ENCODE measurements at places on chromosomes 7 and 10.

DNA sequence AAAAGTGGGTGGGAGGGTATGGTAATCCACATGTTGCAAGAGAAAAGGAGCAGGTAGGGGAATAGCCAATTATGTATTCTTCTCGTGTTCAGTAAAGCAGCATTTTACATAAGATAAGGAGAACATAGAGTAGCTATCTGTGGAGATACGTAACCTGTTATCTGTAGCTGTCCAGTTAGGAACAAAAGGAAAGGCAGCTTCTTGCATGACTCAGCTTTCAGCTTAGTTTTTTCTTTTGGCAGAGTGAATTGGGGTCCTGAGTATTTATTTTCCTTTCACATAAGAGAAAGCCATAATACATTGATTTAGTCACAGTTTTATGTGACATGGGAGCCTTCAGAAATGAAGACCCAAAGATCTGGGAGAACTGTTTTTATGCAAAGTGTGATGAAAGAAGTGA lies 116.7 kb upstream of the IMMP2L start:
- DNase-seq, result no peak

GRCh38 chr10:35217455-35217854 lies 90.8 kb downstream of the CREM start:
- no peak for DNase-seq

GRCh38 chr7:113285411-113285810 lies 167.1 kb upstream of the SMIM30 start:
- no peak for DNase-seq

- no peak for DNase-seq
Observed at GRCh38 chr10:60137292-60137992, 231.1 kb upstream of the CCDC6 start.

DNA sequence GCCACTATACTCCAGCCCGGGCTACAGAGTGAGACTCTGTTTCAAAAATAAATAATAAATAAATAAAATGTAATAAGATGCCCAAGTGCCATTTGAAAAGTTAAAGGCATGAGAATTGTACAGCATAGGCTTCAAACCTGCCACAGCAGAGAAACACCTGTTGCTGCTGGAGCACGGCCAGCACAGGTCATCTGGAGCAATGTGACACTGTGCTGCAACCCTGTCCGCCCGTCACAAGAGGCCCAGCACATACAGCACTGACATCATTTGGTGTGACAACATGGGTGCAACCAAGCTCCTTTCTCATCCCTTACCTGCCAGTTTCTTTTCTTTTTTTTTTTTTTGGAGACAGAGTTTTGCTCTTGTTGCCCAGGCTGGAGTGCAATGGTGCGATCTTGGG lies 1.3 kb downstream of the RFC2 start:
- no peak for DNase-seq

DNA sequence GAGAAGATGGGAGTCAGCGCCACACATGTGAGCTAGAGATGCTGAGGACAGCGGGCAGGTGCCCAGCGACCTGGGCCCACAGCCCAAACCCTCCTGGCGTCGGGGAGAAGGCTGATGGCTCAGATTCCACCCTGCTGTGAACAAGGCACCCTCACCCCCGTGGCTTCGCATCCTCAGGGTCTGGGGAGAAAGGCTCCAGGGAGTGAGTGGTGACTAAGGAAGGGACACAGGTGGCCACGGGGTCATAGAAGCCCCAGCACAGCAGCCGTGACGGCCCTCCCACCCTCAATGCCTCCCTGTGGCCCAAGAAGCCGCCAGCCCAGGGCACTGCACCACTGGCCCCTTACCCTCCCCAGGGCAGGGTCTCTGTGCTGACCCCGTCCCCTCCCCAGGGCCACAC lies 19.6 kb downstream of the INTS1 start:
- no peak for DNase-seq

GRCh38 chr7:120053390-120053961 lies 219.5 kb upstream of the KCND2 start:
- peak; percentile 47 for DNase-seq

GRCh38 chr10:132229834-132230556 lies 43.2 kb downstream of the DPYSL4 start:
- DNase-seq, result no peak

DNA sequence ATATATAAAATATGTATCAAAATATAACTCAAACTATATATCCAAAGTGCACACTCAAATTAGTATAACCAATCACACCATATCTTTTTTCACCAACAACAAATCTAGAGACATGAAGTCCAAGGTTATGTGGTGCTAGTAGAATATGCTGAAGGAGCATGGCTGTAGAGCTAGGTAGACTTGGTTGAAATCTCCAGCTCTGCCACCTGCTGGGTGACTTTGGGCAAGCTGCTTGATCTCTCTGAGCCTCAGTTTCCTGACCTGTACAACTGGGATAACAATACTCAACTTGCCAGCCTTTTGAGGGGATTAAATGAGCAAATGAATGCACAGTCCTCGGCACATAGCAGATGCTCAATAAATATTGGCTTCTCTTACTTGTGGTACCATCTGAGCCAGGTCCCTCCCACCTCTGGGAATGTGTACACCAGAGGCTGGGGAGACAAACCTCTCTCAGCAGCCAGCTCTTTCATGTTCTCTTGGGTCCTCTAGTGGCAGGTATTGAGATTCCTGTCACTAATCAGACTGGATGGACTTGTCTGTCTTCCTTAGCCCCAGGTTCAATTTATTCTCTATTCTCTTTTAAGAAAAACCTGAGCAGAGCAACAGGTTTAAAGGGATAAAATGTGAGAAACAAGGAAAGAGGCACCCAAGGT lies 94.3 kb upstream of the PDE1C start:
- no peak for DNase-seq

DNA sequence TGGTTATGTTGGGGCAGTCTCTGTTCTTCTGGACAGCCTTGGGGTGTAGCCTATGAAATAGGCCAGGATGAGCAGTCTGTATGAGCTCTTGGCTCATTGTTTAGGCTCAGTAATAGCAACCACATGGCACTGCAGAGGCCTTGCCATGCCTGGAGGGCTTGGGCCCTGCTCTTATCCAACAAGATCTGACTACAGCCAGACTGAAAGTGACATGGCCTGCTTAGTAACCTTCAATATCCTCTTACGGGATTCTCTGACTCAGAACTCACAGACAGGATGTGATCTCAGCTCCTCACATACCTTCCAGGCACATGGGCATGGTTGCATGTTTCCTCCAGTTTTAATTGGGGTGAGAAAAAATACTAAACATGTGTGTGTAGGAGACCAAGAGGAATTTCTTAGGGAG lies 289.3 kb downstream of the PTEN start:
- DNase-seq, result peak; percentile 68

GRCh38 chr7:25012254-25012653 lies 32.3 kb upstream of the OSBPL3 start:
- no peak for DNase-seq

DNA sequence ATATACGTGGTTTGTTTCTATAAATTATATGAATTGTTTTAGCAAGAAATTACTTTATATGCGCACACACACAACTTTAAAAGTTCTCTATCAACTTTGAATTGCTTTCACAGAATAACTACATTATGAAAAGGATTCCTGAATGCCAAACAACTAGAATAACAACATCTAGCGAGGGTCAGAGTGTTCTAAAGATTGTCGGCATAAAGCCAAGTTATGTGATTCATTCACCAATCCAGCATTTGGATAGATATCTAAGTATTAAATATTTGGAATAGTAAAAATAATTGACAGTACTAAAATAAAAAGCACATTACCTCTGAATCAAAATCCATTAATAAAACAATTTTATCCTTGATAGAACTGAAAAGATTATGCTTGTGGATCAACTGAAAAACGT lies 125.3 kb upstream of the AMPH start:
- no peak for DNase-seq

GRCh38 chr10:15237351-15237750 lies 68.9 kb upstream of the NMT2 start:
- peak; percentile 16 for DNase-seq

- DNase-seq, result no peak
Observed at GRCh38 chr10:122856902-122857301, 11.2 kb upstream of the CUZD1 start.

GRCh38 chr10:93501650-93502049 lies 5.2 kb downstream of the CEP55 start:
- no peak for DNase-seq

- DNase-seq, result no peak
Observed at GRCh38 chr7:91847876-91848588, 32.5 kb downstream of the MTERF1 start.

DNA sequence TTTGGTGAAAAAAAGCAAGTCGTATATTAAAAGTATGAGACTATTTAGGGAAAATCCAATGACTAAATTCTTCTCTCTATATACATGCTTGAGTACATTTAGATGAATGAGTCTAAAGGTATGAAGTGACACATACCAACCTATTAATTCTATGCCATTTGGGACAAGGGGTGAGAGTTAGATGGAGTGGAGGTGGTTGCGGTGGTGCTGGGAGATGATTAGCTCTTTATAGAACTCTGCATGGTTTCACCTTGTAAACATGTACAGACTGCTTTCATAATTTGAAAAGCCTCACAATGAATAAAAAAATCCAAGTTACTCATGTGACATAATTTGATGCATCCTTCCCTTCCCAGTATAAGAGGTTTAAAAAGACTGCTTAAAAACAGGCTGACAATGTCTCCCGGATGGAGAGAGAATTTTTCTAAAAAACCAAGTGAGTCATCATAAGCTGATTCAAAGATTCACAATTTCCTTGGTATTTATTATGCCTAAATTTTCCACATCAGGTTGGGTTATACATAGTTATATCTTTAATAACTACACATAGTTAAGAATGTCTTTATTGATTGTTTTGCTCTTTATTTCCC lies 572.8 kb downstream of the REEP3 start:
- no peak for DNase-seq

DNA sequence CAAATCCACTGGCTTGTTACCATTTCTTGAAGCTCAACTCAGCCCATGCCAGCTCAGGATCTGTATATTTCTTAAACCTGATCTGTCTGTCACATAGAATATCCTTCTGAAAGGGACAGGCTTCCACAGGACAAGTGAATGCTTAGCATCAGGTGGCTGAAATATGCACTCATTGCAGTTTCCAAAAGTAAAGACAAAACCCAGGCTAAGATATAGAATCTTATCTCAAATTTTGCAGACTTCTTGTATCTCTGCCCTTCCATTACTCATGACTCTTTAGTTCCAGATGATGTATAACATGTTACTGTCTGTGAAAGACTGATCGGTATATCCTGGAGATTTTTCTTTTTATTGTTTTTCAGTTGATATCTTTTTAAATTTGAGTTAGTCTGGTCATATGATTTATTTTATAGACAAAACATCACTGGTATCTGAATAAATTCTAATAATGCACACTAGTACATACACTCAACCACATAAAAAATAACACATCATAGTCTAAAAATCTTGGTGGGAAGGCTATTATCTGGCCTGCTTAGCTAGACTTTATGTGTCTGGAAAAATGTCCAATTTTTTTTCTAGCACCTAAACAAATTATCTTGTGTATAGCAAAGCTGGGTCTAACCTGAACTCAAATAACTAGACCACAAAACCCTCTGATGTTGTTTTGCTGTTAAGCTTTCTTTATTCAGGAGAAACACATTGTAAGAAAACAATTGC lies 182.6 kb downstream of the ADAM12 start:
- DNase-seq, result no peak

DNA sequence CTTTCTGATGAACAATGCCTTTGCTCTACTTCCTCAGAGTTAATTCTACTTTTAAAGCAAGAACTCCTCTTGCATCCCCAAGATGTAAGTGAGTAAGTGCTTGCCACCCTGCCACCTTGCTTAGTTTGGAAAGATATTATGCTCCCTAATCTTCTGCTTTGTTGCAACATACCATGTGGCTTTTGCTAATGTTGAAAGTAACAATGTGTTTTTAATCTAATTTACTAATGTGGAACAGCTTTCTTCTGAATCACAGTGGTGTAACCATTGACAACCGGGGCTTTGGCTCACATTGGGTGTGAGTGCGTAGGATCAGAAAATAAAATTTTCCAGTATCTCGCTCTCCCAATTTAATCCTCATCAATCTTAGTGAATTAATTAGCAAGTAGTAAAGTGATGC lies 254.1 kb upstream of the PTER start:
- DNase-seq, result no peak

DNA sequence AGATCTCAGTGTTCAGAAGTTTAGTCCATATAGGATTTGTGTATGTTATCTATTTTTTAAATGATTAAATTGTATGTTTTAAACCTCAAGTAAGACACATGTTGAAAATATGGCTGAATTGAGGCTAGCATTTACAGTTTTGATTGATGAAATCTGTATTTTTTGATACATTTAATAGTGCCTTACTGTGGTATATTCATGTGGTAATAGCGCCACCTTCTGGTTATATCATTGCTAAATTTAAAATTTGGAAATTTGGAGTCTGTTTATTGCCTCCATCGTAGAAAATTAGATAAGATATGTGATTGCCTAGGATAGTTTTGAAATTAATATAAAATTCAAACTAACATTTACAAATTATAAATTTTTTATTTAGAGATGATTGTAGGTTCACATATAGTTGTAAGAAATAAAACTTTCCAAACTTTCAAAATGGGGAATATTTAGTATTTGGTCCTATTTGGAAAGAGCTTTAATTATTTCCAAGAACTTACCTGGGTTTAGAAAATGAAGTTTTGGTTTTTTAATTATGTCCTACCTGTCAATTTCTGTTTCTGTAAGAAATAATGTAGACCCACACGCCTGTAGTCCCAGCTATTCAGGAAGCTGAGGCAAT lies 19.1 kb upstream of the ARMS2 start:
- no peak for DNase-seq

GRCh38 chr7:149194799-149195179 lies 557 bp upstream of the ZNF282 start:
- no peak for DNase-seq

GRCh38 chr10:117616179-117616578 lies 73.6 kb downstream of the EMX2 start:
- no peak for DNase-seq

GRCh38 chr10:3780771-3781467 lies 4.1 kb downstream of the KLF6 start:
- no peak for DNase-seq

DNA sequence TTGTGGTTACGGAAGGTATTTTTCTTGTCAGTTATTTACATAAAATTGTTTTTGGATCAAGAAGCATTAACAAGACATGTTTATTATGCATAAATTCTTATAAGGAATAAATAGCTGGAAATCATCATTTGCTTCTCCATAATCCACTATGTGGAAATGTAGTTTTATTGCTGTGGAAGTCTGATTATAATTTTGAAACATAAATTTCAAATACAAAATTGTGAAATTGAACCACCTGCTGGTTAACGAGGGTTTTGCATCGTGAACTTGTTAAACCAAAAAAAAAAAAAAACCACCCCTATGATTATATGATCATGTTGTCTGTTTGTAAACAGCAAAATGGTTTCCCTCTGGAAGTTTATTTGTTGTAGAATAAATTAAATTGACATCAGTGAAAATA lies 25.9 kb downstream of the ABRAXAS2 start:
- DNase-seq, result no peak

- peak; percentile 75 for DNase-seq
Observed at GRCh38 chr7:80942261-80943041, 23.6 kb upstream of the SEMA3C start.

GRCh38 chr7:139968931-139969330 lies 93.8 kb downstream of the PARP12 start:
- no peak for DNase-seq
